ENCODE measurements at places on chromosomes 1 and 21.

DNA sequence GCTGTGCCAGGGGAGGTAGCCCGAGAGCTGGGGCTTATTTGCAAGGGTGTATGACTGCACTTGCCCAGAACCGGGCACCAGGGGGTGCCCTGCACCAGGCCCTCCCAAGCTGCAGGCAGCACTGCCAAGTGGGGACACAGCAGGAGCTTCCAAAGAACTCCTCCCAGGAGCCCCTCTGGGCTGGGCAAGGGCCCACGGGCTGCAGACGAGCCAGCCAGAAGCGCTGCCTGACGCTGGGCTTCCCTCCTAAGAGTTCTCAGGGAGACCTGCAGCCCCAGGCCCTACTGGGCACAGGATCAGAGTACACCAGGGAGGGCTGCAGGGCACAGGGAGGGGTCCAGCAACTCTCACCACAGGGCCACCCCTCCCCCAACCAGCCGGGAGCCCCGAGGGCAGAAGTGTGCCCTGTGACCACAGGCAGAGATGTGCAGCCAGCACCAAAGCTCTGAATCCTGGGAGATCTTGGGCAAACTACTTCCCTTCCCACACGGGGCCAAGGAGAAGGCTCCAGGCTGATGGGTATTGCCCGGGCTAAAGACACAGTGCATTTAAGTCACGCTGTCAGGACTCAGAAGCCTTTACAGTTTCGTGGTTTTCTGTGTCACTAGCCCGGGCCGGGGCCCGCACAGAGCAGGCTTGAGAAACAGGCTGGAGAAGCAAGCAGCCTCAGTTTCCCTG is 63.4 kb downstream of the KCNAB2 start:
- peak; percentile 5 for DNase-seq

GRCh38 chr1:248821101-248821500 is 4.6 kb downstream of the SH3BP5L start:
- peak; percentile 88 for DNase-seq

DNA sequence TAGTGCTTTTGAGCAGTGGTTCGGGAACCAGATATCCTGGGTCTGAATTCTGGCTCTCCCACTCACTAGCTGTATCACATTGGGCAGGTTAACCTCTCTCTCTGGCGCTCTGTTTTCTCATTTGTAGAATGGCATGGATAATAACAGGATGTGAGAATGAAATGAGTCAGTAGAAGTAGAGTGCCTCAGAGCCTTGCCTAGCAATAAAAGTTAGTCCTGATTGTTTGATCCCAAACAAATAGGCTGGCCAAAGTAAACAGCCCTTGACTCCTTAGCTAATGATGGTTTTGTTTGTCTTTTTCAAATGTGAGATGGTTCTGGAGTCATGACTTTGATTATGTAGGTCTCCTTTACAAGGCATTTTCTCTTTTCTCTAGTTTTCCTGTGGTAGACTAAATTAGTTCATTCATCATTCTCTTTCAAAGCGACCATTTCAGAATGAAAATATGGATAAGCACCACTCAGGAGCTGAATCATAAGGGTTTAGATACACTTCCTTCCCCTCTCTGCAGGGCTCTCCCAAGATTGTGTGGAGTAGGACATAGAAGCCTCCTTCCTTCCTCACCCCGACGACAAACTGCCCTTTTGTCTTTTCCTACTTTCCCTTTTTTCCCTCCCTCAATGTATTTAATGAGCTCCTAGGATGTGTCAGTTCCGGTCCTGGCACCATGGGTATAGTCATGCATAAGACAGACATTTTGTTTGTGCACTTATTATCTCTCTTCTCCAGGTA is 23.1 kb downstream of the KIAA0040 start:
- DNase-seq, result no peak

DNA sequence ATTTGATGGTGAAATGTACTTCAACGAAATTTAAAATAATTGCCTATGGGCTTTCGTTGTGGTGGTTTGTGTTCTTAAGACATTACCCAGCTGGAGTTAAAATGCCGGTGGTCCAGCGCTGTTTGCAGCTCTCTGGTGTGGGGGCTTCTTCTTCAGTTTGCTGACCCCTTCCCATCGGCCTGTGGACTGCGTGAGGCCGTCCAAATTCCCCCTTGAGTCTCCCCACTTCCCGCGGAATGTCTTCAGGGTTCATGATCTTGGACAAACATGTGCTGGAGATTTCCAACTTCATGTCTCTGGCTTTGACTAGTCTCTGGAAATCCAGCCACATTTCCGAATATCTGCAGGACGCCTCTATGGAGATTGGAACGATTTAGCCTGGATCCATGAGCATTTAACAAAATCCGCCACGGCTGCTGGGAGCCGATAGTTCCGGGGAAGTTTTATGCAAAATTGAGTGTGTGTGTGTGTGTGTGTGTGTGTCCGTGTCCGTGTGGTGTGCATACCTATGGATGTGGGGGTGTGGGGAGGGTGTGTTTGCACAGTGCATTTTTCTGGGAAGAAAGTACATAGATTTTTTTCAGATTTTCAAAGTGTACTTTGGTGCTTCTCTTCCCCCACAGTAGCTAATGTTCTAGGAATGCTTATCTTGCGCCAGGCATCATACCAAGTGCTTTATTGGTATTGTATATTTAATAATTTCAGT is 117.2 kb downstream of the PCP4 start:
- no peak for DNase-seq
